ENCODE measurements at places on chromosomes 5 and 9. TPM values are rescaled to one million over a fixed set of nuclear protein-coding genes. Genes with fewer than 3 reads are reported as not detected.

- DNase-seq, result no peak
Measured at GRCh38 chr5:173242079-173242478, 7.1 kb upstream of the NKX2-5 start.

DNA sequence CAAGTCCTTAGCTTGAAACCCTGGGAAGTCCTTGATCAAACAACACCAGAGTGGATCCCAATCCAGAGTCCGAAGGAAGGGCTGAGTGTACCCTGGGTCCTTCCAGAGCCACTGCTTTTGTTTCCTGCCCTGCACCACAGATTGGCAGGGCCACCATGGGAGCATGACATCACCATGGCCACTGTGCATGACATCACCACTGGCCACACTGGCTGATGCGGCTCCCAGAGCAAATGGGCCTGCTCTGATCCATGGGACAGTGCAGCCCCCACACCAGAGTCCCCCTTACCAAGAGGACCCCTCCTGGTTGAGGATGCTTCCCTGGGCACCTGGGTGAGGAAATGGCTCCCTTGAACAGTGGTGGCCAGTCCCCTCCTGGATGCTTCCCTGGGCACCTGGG is 9.9 kb downstream of the SLC6A3 start:
- DNase-seq, result no peak

DNA sequence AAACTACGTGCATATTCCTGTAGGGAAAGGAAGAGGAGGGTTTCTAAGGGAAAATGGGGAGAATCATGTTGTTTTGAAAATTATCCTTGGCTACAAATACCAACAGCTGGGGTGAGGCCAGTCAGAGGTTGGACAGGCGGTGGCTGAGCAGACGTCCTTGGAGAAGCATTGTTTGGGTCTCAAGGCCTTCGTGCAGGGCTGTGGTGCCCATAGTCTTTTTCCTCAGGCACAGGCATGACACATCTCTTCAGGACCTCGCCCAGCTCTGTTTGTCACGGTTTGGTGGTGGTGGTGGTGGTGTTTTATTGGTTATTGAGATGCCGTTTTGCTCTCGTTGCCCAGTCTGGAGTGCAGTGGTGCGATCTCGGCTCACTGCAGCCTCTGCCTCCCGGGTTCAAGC is 27.8 kb upstream of the EGFL7 start:
- no peak for DNase-seq

- no peak for DNase-seq
Measured at GRCh38 chr9:127252410-127253318, 11.9 kb upstream of the GARNL3 start.

Gene IL3
- not detected for total RNA-seq

Gene SPARC
- total RNA-seq, result 3,114 TPM

- DNase-seq, result no peak
Measured at GRCh38 chr5:133957591-133957990, 10.8 kb downstream of the C5orf15 start.

- peak; percentile 54 for DNase-seq
Measured at GRCh38 chr9:3863111-3863528, 337.3 kb upstream of the RFX3 start.

Gene HMHB1
- total RNA-seq, result not detected

Data from endothelial cell of umbilical vein (primary cell).